AG10803 (cell line): ENCODE measurements at places on chromosomes 6 and 20.

- DNase-seq, result peak; percentile 63
Measured at GRCh38 chr6:35663447-35664235, 25.1 kb downstream of the FKBP5 start.

DNA sequence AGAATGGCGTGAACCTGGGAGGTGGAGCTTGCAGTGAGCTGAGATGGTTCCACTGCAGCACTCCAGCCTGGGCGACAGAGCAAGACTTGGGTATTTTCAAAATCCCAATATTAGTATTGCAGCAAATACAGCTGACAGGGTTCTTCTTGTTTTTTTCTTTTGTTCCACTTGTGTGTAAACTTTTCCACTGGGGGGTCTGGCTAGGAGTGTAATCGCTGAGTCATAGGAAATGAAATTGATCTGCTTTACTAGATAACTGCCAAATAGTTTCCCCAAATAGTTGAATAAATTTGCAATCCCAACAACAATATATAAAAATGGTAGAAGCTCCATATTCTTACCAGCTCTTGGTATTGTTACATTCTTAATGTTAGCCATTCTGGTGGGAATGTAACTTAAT is 526.0 kb upstream of the SOX4 start:
- DNase-seq, result no peak

GRCh38 chr6:162719528-162719927 is 8.0 kb downstream of the PRKN start:
- DNase-seq, result no peak

DNA sequence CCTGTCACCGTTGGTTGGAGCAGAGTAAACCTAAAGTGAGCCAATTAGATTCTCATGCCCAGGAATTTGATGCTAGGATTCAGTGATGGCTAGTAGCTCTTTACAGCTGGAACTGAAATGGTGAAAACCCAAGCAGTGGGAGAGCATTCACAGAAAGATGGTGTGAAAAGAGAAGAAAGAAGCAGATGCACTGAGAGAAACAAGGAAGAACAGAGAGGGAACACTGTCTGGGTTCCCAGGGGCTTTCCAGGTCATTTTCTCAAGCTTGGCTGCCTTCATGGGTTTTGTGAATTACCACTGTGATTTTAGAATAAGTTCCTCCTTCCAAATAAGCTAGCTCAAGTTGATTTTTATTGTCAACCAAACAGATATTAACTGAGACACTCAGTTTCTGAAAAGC is 104.1 kb upstream of the AKIRIN2 start:
- DNase-seq, result no peak

- peak; percentile 55 for DNase-seq
Measured at GRCh38 chr6:41466437-41466990, 79.7 kb upstream of the FOXP4 start.

DNA sequence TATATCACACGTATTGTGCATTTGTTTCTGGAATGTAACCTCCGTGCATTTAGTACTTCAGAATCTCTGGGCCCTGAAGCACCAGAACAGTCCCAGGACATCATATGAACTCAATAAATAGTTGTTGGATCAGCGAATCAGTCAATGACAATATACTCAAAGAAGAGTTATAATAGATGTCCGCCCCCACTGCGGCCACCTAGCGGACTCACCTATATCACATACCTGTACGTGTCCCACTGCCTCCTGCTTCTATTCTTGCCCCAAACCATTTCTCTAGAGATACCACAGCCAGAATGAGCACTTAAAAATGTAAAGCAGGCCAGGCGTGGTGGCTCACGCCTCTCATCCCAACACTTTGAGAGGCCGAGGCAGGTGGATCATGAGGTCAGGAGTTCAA is 73.9 kb downstream of the DCDC2 start:
- no peak for DNase-seq

GRCh38 chr6:146905181-146905704 is 299.0 kb upstream of the STXBP5 start:
- peak; percentile 81 for DNase-seq

- DNase-seq, result peak; percentile 23
Measured at GRCh38 chr6:108518714-108519576, 41.8 kb upstream of the FOXO3 start.

- DNase-seq, result no peak
Measured at GRCh38 chr6:24010133-24010532, 115.9 kb upstream of the NRSN1 start.

DNA sequence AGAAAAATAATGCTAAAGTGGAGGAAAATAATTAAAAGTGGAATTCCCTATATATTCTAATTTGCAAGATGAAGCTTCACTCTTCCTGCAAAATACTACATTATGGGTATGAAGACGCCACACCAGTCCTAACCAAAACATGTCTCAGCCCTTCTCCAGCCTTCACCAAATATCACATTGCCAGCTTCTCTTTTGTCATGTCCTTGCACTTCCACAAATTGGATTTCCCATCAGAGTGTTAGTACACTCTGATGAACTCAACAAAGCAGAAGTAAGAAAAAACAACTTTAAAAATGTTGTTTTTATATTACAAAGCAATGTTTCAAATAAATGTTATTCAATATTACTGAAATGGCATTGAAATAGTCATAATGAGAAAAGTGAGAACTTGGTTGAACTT is 62.4 kb upstream of the RNF146 start:
- no peak for DNase-seq

DNA sequence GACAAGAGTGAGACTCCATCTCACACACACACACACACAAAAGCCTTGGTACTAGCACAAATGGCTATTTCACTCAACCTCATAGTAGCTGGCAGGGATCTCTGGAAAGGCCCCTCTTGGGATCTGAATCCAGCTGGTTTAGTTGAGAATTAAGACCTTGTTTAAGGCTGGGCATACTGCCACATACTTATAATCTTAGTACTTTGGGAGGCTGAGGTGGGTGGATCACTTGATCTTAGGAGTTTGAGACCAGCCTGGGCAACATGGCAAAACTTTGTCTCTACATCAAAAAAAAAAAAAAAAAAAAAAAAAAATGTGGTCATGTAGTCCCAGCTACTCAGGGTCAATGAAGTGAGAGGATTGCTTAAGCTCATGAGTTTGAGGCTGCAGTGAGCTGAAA is 628.3 kb downstream of the MMUT start:
- peak; percentile 18 for DNase-seq

GRCh38 chr6:111949546-111949945 is 76.3 kb upstream of the FYN start:
- DNase-seq, result no peak
